A549 treated with AZD2906 at 1 μM for 4 hours (cell line): ENCODE measurements at places on chromosomes 1 and 21. TPM values are rescaled to one million over a fixed set of nuclear protein-coding genes. Genes with fewer than 3 reads are reported as not detected.

Gene SGIP1
- not detected in 5 replicates for total RNA-seq

Gene DSTYK
- 6.9 to 9.2 TPM (median 8.0 TPM) in 5 replicates for total RNA-seq

Gene LCE1C
- total RNA-seq: 0.22 TPM in 1 of 5 replicates, not detected in the others

Gene SPSB1
- total RNA-seq: 32.1 to 37.4 TPM (median 34.7 TPM) in 5 replicates

Gene BEND5
- not detected in 5 replicates for total RNA-seq

Gene MXRA8
- 0.11 to 0.36 TPM (median 0.15 TPM) in 4 of 5 replicates, not detected in the other for total RNA-seq

Gene E2F2
- 2.4 to 2.8 TPM (median 2.6 TPM) in 5 replicates for total RNA-seq

Gene ADAMTSL4
- 2.8 to 7.5 TPM (median 6.1 TPM) in 5 replicates for total RNA-seq

Gene GJA9
- total RNA-seq: 0.03 TPM in 1 of 5 replicates, not detected in the others

Gene TFAP2E
- 0.45 to 0.75 TPM (median 0.49 TPM) in 5 replicates for total RNA-seq
